ENCODE measurements at places on chromosomes 12 and 14. TPM values are rescaled to one million over a fixed set of nuclear protein-coding genes. Genes with fewer than 3 reads are reported as not detected.

- no peaks in the 10 kb centered on the region for H3K27me3 ChIP-seq
- peak; percentile 73 for DNase-seq
- H3K27ac ChIP-seq: peak overlapping the region; percentile 85
- peak overlapping the region; percentile 71 for H3K4me3 ChIP-seq
Measured at GRCh38 chr12:57477710-57478681, 1.7 kb downstream of the ARHGAP9 start.

DNA sequence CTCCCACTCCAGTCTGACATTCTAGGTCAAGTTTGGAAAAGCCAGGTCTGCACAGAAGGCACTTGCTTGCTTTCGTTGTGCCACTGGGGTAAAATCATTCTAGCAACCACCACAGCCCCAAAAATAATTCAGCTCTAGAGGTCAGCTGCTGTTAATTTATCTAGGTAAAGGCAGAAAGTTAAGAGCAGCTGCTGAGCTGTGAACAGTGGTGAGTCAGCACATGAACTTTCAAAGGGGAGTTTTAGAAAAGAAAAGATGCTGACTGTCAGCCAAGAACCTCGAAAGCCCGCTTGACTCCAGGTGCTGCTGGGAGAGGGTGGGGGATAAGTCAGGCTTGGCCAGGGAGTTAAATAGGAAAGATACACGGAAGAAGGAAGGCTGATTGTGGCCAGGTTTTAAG is 12.7 kb downstream of the CCDC197 start:
- H3K4me1 ChIP-seq: peaks cover 20% of the 10 kb centered on the region
- no peak overlapping the region for H3K4me3 ChIP-seq
- H3K36me3 ChIP-seq: no peaks in the 10 kb centered on the region
- peaks cover 6% of the 10 kb centered on the region for H3K27me3 ChIP-seq

- H3K36me3 ChIP-seq: no peaks in the 10 kb centered on the region
- no peak overlapping the region for H3K4me3 ChIP-seq
- H3K4me1 ChIP-seq: no peaks in the 10 kb centered on the region
- DNase-seq: no peak
Measured at GRCh38 chr12:131816495-131816894, 11.7 kb upstream of the MMP17 start.

- no peaks in the 10 kb centered on the region for H3K36me3 ChIP-seq
- DNase-seq: peak; percentile 16
- H3K27me3 ChIP-seq: no peaks in the 10 kb centered on the region
- H3K27ac ChIP-seq: no peak overlapping the region
Measured at GRCh38 chr12:49642370-49642802, 19.0 kb downstream of the PRPF40B start.

DNA sequence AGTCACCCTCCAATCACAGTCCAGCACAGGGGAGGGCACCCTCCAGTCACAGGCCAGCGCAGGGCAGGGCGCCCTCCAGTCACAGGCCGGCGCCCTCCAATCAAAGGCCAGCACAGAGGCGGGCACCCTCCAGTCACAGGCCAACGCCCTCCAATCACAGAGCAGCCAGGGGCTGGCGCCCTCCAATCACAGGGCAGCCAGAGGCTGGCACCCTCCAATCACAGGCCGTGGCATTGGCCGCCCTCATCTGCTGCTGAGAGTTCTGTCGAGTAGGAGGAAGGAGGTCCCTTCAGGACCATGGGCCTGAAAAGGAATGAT is 26.6 kb downstream of the DDX51 start:
- H3K4me1 ChIP-seq: no peaks in the 10 kb centered on the region
- no peak for DNase-seq
- H3K36me3 ChIP-seq: no peaks in the 10 kb centered on the region
- H3K27ac ChIP-seq: no peak overlapping the region

- H3K4me3 ChIP-seq: no peak overlapping the region
- H3K4me1 ChIP-seq: no peaks in the 10 kb centered on the region
- no peak for DNase-seq
- H3K27me3 ChIP-seq: no peaks in the 10 kb centered on the region
- H3K36me3 ChIP-seq: no peaks in the 10 kb centered on the region
Measured at GRCh38 chr14:30291216-30291615, 267.7 kb upstream of the G2E3 start.

GRCh38 chr12:3119756-3120601 is 42.8 kb downstream of the TSPAN9 start:
- no peaks in the 10 kb centered on the region for H3K4me1 ChIP-seq
- no peak for DNase-seq
- no peaks in the 10 kb centered on the region for H3K27me3 ChIP-seq
- H3K36me3 ChIP-seq: no peaks in the 10 kb centered on the region
- no peak overlapping the region for H3K27ac ChIP-seq

DNA sequence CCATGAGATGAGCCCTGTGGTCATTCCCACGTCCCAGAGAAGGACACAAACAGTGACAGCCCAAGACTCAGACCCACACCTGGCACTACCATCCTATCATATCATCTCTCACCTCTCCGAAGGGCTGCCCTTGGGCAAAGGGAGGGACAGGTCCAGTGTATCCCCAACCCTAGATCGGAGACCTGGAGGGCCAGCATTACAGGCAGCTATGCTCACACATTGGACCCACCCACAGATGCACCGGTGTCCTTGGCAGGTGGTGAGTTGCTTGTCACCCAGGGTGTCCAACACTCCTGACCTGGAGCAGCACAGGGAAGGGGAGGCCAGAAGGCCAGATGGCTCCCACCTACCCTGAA is 117.4 kb downstream of the DICER1 start:
- H3K36me3 ChIP-seq: no peaks in the 10 kb centered on the region
- DNase-seq: no peak
- no peak overlapping the region for H3K4me3 ChIP-seq
- no peak overlapping the region for H3K27ac ChIP-seq

GRCh38 chr14:79699206-79699605 is 512.1 kb downstream of the DIO2 start:
- no peaks in the 10 kb centered on the region for H3K4me1 ChIP-seq
- DNase-seq: no peak
- H3K27ac ChIP-seq: no peak overlapping the region
- H3K27me3 ChIP-seq: no peaks in the 10 kb centered on the region

The GAS2L3 gene
- not detected for polyA plus RNA-seq
